ENCODE measurements at places on chromosomes 4 and X.
A peak's percentile ranks its signal among the peaks of the same experiment; 100 is the strongest.

- no peak for DNase-seq
Measured at GRCh38 chrX:40755291-40756249, 20.2 kb upstream of the MED14 start.

GRCh38 chr4:137393044-137393443, 139.2 kb downstream of the PCDH18 start:
- DNase-seq, result peak; percentile 79

- no peak for DNase-seq
Measured at GRCh38 chr4:168151327-168151726, 59.0 kb downstream of the ANXA10 start.

- DNase-seq, result no peak
Measured at GRCh38 chrX:40153345-40154249, 55.8 kb upstream of the BCOR start.

DNA sequence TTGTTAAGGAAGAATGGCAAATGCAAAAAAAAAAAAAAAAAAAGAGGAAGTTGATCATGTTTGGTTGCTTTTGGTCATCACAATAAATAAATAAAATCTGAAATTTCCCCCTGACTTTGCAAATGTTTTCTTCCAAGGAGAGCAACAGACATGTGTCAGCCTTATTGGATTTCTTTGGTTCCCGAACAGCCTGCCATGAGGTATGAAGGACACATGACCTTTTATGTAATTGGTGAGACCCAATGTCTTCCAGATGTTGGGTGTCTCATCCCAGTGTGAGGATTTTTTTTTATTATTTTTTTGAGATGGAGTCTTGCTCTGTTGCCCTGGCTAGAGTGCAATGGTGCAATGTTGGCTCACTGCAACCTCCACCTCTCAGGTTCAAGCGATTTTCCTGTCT, 24.6 kb upstream of the CD99 start:
- DNase-seq, result no peak

- no peak for DNase-seq
Measured at GRCh38 chr4:84495794-84496261, 3.3 kb downstream of the NKX6-1 start.

GRCh38 chrX:69522052-69522451, 17.9 kb downstream of the NALF2 start:
- no peak for DNase-seq

Data from hindlimb muscle (tissue), 1 donor.